Muscle of leg (tissue), 16 donors: ENCODE measurements at places on chromosomes 4 and X.

- no peak for DNase-seq
These were observed 264.3 kb upstream of the AGTR2 start for GRCh38 chrX:115906276-115906675.

DNA sequence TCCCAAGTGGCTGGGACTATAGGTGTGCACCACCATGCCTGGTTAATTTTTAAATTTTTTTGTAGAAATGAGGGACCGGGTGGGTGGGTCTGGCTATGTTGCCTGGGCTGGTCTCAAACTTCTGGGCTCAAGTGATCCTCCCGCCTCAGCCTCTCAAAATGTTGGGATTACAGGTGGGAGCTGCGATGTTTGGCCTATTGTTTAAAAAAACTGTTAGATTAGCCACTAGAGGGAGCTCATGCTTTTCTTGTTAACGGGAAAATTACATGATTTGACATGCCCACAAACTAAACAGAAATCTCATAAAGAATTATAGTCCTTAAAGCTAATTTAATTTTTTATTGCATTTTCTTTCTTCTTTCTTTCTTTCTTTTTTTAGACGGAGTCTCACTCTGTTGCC, 5.0 kb upstream of the SDAD1 start:
- DNase-seq: peak; percentile 70

DNA sequence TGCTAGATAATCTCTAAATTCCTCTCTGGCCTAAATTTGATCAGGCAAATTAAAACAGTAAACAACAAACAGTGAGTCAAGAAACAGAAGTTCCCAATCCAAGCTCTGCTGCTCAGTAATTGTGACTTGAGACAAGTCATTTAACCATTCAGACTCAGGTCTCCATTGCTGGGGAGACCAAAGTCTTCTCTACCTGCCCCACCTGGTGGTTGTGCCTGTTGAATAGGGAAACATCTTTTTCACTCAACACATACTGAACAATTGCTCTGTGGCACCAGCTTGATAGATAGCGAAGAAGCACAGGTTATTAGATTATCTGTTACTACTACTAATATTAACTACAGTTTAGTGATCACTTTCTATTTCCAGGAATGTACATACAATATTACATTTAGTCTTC, 112.1 kb upstream of the EOLA2 start:
- DNase-seq: no peak

DNA sequence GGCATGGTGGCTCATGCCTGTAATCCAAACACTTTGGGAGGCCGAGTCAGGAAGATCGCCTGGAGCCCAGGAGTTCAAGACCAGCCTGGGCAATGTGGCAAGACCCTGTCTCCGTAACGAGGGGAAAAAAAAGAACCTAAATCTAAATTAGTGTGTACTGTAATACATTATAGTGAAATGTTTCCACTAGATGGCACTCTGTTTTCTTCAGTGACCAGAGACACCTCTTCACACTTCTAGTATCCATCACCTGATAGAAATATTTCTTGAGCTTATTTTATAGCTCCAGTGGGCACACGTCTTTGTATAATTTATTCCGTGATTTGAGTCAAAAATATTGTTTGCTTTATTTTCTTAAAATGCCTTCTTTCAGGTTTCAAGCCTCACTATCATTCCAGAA, 600.9 kb upstream of the DIPK2B start:
- no peak for DNase-seq

- no peak for DNase-seq
These were observed 26.4 kb downstream of the NAT8L start for GRCh38 chr4:2085496-2085901.

- DNase-seq: no peak
These were observed 224.5 kb downstream of the VEGFC start for GRCh38 chr4:176568238-176568637.
